Stimulated activated CD8-positive, alpha-beta memory T cell treated with anti-CD3 and anti-CD28 coated beads, Interleukin-2, amount 100 ng/mL, for 1 hour (primary cell): ENCODE measurements at places on chromosomes 3 and 15.

DNA sequence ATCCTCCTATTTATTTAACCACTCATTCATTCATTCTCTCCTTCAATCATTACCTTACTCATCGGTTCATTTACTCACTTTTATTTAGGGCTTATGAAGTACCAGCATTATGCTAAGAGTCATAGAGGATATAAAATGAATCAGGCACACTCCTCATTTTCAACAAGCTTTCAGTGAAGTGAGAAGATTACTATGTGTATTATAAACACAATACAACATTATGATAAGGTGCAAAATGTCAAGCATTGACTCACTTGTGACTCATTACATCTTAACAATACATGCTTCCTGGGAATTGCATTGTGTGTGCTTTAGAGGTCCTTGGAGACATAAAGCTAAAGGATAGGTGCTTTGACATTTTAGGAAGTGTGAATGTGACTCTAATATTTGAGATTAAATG lies 60.4 kb downstream of the PLAAT1 start:
- no peak for DNase-seq

DNA sequence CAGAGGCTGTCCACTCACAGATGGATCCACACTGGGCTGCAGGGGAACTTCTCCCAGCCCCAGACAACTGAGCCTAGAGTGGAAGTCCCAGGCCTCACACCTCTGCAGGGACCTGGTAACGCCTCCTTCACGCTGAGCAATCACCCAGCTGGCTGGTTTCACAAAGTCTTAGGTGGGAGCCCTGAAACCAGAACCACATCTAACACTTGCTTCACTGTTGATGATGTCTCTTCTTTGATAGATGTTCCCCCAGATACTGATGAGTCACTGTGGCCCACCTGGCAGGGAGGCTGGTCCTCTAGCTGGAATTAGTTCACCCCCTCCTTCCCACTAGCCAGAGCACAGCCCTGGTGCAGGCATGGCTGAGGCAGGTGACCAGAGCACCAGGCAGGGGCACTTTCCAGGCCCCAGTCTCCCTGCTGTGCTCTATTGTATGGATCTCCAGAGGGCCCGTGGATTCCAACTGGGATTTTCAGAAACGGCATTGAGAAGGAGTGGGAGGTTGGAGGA lies 33.5 kb downstream of the MYL3 start:
- no peak for DNase-seq

GRCh38 chr15:66155065-66155464 lies 98.5 kb downstream of the MEGF11 start:
- DNase-seq: no peak

- no peak for DNase-seq
These were observed 12.3 kb upstream of the NR1I2 start for GRCh38 chr3:119769394-119770149.

GRCh38 chr15:91530956-91531582 lies 322.4 kb upstream of the SLCO3A1 start:
- DNase-seq: no peak

DNA sequence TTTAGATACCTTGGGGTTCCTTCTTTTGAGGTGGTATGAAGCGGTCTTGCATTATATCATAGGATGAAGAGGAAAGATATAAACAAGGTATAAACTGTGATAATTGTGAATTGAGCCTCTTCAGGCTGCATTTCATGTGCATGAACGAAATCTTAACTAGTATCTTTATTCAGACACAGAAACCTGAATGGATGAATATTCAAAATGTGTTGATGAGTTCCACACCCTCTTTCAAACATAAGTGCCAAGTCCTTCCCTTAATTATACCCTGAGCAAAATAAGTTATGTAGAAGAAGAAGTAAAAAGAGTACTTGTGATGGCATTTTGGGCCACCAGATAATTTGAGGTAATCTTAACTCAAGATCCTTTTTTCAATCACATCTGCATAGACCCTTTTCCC lies 103.1 kb upstream of the CFAP20DC start:
- DNase-seq: no peak

- no peak for DNase-seq
These were observed 14.6 kb upstream of the AHSG start for GRCh38 chr3:186598108-186598784.

DNA sequence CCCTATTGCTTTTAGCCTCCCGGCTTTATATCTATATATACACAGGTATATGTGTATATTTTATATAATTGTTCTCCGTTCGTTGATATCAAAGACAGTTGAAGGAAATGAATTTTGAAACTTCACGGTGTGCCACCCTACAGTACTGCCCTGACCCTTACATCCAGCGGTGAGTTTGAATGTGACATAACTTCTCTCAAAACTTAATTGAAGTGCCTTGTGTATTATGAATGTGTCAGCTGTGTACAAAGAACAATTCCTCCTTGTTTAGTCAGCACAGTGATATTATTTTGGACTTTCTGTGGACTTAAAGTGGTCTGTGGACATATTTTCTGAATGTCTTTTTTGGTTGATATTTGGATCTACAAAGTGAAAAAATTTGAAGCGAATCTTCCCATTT lies 220 bp downstream of the TP63 start:
- DNase-seq: no peak

DNA sequence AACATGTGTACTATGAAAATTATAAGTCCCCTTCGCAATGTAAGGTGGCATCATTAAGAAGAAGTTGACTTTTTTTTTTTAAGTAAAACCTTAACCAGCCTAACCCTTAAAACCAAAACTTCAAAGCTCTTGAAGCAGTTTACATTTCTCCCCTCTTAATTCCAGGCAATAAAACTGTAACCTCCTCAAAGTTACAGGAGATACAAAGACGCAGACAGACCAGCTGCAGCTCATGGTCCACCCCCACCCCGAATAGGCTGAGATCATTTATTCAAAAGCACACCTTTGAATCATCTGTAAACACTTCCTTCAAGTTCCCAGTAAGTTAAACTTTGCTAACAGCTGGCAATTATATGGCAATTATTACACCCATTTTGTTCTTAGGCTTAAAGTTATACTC lies 414.5 kb downstream of the ERC2 start:
- no peak for DNase-seq

DNA sequence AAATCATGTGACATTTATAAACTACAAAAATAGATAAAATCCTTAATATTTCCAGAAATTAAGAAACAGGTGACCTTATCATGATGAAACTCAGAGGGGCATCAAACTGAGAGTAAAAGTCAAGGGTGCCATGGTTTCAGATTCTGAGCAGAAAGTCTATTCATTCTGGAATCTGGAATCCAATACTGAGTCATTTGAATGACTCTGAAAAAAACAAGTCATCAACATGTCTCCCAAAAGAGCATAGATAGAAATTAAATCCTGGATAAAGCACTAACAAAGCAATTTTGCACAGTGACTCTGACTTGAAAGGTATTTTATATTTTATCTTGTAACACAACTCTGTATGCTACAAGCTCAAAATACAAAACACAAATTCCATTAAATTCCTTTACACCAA lies 23.4 kb downstream of the STAC start:
- DNase-seq: no peak

GRCh38 chr3:30986551-30986950 lies 92.1 kb upstream of the GADL1 start:
- no peak for DNase-seq

- DNase-seq: no peak
These were observed 907.8 kb downstream of the NTRK3 start for GRCh38 chr15:87348746-87349145.

DNA sequence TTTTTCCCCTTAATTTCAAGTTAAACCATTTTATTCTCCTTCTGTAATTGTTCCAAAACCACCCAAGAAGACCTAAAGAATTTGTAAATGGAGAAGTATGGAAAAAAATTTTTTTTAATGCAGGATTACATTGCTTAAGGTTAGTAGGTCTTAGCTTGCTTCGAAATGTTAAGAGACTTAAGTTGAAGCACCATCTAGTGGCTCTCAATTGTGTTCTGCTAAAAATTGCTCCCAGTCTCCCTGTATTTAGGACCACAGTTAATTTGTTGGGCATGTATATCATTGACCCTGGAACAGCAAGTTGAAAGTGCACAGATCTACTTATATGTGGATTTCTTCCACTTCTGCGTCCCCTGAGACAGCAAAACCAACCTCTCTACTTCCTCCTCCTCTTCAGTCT lies 32.4 kb downstream of the CD200R1L start:
- no peak for DNase-seq

DNA sequence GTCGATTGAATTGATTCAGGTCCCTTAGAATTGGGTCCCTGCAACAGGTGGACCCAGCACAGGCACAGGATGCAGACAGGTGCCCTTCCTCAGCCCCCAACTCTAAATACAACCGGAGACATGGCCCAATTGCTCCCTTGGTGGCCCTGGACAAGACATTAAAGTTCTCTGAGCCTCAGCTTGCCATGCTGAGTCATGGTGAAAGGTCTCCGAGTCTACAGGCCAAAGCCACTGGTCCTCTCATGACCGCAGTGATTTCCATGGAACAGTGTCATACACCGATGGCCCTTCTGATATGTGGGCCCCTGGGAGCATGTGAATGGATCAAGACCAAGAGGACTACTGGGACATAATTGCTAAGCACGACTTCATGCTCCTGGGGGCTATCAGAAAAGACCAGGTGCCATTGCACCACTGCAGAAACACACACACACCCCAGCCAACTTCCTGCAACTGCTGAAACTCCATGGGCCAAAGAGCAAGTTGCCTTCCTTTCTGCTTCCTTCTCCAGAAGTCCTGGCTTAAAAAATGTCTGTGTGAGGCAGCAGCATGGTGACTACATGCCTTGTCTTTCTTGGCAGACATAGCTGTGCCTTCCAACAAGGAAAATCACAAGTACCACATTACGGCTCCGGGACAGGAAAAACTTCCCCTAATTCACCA lies 38.8 kb downstream of the TBC1D2B start:
- DNase-seq: no peak

- no peak for DNase-seq
These were observed 146.9 kb downstream of the CLSTN2 start for GRCh38 chr3:140081887-140082286.

- no peak for DNase-seq
These were observed 17.9 kb upstream of the CRABP1 start for GRCh38 chr15:78322243-78322642.

GRCh38 chr3:106068795-106069194 lies 200.0 kb upstream of the CBLB start:
- DNase-seq: no peak

- DNase-seq: no peak
These were observed 91.3 kb downstream of the ARNT2 start for GRCh38 chr15:80495401-80495942.

DNA sequence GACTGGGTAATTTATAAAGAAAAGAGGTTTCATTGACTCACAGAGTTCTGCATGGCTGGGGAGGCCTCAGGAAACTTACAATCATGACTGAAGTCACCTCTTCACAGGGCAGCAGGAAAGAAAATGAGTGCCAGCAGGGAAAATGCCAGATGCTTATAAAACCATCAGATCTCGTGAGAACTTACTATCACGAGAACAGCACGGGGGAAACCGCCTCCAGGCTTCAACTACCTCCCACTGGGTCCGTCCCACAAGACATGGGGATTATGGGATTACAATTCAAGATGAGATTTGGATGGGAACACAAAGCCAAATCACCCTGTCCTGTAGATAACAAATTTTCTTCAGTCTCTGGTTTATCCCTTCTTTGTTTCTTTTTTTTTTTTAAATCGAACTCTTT lies 31.0 kb upstream of the AVEN start:
- DNase-seq: no peak

- no peak for DNase-seq
These were observed 75.3 kb upstream of the PRR20G start for GRCh38 chr3:127363171-127363570.

DNA sequence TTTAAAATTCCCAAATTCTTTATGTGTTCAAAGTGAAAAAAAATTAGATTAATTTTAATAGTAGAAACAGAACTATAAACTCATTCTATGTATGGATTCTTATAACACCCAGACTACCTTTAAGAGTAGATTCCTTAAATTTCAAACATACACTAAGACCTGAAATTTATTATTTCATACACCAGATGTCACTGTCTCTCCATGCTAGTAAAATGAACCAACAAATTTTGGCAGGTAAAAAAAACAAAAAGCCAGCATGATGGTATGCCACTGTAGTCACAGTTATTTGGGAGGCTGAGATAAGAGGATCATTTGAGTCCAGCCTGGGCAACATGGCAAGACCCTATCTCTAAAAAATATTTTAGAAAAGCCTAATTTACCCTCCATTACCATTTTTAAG lies 461.3 kb upstream of the NAALADL2 start:
- DNase-seq: no peak

DNA sequence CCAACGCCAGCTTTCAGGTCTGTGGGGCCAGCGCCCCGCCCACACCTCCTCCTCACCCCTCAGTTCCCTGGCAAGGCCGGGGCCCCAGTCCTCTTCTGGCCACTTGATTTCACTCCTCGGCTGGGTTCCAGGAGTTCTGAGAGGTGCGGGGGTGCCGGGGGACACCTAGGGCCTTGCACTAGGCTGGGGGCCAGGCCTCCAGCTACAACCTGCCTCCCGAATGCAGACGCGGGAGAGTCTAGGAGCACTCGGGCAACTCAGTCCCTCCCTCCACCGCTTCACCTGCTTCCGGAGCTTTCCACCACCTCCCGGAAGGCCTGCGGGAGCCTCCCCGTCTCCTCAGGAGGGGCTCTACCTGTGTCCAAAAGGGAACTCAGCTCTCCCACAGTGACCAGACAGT lies 35.6 kb downstream of the TNK2 start:
- no peak for DNase-seq

DNA sequence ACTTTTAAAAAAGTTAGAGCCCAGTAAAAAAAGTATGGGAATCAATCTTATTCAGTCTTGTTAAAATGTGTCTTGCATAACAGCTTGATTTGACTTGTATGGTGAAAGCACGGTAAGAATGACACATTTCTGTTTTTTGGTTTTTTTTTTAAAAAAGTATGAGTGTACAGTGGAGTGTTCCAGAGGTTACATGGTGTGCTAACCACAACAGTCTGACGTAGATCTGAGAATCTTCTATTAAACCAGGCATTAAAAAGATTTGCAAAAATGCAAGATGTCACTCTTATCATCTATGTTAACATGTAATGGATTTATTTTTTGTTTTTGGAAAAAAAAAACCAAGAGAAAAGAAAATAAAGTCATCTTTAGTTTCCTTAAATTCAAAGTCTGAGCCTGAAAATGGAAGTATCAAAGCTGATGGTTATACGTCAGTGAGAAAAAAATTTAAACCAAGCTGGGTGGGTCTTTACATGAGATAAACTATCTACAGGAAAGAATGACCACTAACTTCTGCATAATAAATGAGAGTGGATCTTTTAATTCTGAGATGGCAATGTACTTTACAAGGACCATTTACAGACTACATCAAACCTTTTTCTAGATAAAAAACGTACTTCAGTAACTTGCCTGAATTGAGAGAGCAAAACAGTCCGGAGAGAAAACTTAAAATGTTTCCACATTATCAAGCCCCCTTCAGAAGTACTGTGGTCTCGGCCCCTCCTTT lies 1.6 kb downstream of the GABPB1 start:
- DNase-seq: no peak

DNA sequence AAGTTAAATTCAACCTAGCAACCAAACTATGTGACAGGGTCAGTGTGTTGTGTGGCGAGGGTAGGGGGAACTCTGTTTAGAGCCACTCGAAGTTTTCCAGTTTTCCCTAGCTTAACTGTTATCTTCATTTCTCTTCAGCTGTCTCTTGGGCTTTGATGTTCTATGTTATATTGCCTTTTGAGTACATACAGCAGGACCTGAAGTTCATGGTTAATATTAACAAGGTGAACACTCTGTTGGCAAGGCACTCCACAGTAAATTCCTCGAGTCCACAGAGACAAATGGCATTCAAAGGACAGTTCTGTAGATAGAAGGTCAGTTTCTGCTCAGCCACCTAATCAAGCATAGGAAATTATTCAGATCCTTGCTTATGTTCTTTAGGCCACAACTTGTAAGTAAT lies 147.9 kb upstream of the DPH6 start:
- DNase-seq: no peak

- DNase-seq: no peak
These were observed 385.9 kb upstream of the DPH6 start for GRCh38 chr15:35931799-35932341.
